ENCODE measurements at places on chromosomes 12 and 14.

DNA sequence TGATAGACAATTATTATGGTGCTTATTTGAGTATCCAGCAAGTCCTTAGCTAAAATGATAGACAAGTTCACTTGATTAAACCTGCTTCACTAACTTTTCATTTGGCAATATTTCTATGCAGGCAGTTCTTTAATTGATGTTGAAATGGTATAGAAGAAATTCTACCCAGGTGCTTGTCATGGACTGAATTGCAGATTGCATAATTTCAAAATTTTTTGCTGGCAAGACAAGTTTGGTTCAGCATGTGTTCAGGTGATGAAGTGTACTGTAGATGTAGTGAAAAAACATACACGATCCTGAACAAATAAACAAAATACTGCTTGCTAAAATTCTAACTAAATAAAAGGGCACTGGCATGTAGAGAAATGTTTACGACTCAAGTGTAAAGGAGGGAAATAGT lies 189.0 kb downstream of the FOXA1 start:
- no peak for DNase-seq

GRCh38 chr12:30973175-30973574 lies 46.6 kb downstream of the TSPAN11 start:
- DNase-seq: no peak

GRCh38 chr12:131021154-131021541 lies 67.4 kb downstream of the ADGRD1 start:
- DNase-seq: no peak

GRCh38 chr12:569091-569676 lies 94.1 kb downstream of the NINJ2 start:
- DNase-seq: no peak

- no peak for DNase-seq
These were observed 121.8 kb downstream of the NRXN3 start for GRCh38 chr14:78292003-78292402.

DNA sequence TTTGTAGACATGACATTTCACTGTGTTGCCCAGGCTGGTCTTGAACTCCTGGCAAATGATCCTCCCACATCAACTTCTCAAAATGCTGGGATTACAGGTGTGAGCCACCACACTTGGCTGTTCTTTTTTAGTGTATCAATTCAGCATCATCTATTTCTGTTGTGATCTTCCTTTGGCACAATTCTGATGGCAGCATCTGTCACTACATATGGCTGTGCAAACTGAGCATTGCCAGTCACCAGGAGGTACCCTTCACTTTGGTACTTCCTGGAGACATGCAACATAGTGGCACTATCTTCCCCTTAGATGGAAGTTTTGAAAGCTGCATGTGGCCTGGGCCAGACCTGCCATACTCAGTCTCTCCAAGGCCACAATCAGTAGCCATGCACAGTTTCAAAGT lies 467.1 kb upstream of the TMPO start:
- no peak for DNase-seq

- no peak for DNase-seq
These were observed 3.9 kb downstream of the GNPTAB start for GRCh38 chr12:101826766-101827368.

DNA sequence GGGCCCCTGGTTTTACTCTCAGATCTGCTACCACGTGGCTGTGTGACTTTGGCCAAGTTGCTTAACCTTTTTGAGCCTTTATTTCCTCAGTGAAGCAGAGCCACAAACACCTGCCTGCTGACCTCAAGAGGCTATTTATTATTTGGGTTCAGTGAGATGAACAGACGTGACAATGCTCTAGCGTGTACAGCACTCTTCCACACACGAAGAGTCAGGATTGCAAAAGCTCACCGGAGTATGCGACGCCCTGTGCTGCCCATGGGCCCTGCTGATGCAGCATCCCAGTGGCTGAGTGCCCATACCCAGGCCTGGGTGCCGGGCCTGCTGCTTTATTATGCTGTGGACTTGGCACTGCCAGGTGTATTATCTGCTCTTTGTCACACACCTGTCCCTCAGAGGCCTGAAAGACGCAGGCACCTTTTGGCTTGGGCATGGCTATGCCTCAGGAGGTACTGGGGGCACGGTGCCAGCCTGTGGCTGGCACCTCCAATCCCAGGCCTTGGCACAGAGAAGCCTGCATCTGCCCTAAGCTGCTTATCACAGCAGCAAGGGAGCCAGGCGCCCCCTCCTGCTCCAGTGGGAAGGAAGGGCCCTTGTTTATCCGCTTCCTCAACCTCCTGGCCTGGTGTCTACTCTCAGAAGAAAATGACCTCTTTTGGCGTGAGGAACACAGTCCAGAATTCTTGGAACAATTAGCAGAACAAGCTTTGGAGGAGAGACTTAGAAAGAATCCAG lies 22.3 kb upstream of the TC2N start:
- no peak for DNase-seq

DNA sequence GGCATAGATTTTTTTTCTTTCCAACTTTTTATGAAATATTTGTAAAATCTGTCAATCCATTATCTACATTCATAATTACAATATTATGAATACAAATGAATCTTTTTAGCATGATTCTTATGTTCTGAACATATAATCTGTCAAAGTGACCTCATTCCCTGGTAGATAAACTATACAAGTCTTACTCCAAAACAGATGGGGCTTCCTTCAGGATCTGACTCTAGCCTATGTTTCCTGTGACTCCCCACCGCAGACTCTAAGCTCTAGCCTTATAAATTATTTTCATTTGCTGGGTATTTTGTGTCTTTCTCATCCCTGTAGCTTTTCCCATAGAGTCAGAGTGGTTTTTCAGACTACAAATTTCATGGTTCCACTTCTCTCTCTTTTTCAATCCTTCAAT lies 202.1 kb upstream of the KITLG start:
- no peak for DNase-seq

DNA sequence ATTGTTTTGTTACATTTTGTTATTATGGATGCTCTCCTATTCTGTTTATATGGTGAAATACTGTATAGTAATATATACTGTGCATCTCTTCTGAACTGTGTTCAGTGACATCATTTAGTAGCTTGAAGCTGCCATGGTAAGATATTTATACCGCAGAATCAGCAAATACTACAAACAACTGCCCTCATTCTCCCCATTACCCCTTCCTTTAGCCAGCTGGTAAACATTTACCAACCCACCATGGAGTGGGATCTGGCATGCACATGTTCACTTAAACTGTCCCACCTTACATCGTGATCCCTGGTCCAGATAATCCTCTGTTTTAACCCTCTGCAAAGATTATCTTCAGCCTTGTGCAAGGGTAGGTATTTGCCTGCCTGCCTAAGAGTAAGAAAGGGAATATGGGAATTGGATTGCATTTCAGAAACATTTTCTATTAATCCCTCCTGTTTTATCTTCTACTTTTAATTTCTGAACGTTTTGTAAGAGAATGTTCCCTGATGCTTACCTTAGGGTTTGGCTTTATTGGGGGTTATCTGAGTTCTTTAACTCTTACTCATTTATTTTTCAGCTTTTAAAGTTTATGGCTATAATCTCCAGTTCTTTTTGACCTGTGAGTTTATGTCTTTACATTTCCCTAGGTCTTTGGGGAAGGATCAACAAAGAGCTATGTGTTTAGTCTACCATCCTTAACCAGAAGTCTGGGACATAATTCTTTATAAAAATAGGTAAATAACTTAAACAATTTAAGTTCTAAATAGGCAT lies 46.5 kb downstream of the FBXO34 start:
- DNase-seq: no peak

DNA sequence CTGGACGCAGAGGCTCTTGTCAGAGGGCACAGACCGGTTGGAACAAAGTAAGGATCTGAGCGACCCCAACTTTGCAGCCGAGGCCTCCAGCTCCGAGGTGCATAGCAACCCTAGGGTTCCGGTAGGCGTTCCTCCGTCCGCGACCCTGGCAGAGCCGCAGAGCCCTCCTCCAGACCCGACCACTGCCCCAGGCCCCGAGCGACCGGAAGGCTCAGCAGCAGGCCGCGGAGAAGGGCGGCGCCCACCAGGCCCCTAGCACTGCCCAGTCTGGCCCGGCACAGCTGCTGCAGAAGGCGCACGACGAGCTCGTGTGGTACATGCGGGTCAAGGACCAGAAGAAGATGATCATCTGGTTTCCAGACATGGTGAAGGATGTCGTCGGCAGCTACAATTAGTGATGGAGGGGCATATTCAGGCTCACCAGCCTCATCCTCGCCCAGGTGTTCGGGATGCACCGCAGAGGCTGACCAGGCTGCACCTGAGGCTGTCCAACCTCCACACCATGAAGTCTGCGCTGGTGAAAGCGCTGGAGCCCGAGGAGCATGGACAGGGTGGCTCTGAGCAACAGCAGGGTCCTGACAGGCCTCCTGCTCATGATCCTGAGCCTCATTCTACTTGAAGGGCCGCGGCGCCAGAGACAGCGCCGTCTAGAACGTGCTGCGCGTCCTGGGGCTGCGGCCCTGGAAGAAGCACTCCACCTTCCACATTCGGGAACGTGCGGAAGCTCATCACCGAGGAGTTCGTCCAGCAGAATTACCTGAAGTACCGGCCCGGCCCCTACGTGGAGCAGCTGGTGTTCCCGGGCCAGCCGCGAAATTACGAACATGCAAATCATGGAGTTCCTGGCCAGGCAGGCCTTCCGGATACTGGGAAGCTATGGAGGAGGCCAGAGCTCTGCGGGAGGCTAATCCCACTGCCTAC lies 24.5 kb downstream of the CAPS2 start:
- no peak for DNase-seq

- DNase-seq: no peak
These were observed 46.9 kb upstream of the FAM181A start for GRCh38 chr14:93880021-93880820.

DNA sequence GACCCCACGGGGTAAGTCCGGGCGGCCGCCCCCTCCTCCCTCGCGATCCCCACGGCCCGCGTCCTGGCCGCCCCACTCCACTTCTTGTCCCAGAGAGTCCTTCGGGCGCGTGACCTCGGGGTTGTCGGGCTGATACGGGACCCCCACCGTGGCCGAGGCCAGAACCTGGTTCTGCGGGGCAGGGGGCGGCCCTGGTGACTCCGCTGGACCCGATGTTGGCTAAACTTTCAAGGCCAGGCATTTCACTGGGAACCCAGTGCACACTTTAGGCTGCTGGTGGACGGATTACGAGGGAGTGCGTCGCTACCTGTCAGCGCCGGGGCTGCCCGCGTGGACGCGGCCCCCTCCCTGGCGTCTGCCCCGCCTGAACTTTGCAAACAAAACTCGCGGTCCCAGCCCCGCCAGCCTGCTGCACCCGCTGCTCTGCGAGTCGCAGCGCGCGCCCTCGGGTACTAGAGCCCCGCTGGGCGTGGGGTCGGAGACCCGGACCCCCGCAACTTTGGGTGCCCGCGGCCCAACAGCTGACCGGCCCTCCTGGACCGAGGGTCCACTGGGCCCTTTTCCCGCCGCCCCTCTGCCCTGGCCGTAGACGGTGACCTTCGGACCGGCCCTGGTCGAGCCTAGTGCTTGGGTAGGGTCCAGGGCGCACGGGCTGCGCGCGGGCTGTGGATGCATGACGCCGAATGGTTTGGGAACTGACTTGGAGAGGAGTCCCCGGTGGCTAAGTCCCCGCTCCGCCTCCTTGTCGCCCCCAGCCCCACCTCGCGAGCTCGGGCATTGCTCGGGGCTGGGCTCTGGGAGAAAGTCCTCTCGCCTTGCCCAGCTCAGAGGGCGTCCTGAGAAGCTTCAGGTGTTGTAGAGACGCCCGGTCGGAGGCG lies 624 bp downstream of the RIN3 start:
- DNase-seq: peak; percentile 57

- DNase-seq: no peak
These were observed 121.6 kb downstream of the KTN1 start for GRCh38 chr14:55701638-55702037.

DNA sequence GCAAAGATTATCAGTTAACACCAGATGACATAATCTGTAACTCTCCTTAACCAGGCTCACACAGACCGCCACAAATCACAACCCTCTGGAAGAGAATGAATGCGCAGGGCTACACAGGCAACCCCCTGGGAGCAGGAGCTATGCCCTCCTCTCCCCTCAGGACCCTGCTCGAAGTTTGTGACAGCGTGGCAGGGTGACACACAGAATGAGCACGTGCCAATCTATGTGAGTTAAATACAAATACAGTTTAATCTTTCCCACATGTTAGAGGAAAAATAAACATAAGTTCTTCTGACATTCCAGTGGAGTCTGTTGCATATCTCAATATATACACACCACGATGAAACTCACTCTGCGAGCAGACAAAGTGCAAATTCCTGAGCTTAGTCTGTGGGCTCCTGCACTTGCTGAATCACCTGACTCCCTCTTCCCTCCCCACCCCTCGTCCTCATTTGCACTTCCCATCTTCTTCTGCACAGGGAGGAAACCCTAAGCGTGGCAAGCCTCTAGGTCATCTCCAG lies 37.6 kb downstream of the BCAT1 start:
- DNase-seq: peak; percentile 74

DNA sequence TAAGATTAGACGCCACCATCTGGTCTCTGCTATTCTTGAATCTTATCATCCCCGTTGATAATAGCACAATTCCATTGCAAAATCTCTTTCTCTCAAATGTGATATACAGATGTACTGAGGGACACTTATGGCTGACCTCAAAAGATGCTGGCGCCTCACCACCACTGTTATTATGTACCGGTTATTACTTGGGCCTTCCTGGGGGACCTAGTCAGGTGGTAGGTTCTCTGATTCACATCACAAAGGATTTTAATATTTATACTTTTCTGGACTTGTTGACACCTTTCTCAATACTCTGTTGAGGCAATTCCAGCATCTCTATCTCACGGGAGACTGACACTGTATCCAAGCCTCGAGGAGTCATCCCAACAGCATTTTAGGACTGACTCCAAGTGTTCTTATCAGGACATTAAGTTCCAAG lies 21.3 kb upstream of the FAM234B start:
- DNase-seq: no peak

GRCh38 chr14:56310643-56311042 lies 192.4 kb downstream of the PELI2 start:
- DNase-seq: no peak

- peak; percentile 98 for DNase-seq
These were observed at the start of gene RNU4-1 for GRCh38 chr12:120292661-120293531. Gene RNU4-1, minus strand, starts transcription at chr12:120293237.

- no peak for DNase-seq
These were observed 175.4 kb downstream of the ETNK1 start for GRCh38 chr12:22800332-22800731.

- DNase-seq: no peak
These were observed 136.2 kb downstream of the ETV6 start for GRCh38 chr12:11785712-11786111.

DNA sequence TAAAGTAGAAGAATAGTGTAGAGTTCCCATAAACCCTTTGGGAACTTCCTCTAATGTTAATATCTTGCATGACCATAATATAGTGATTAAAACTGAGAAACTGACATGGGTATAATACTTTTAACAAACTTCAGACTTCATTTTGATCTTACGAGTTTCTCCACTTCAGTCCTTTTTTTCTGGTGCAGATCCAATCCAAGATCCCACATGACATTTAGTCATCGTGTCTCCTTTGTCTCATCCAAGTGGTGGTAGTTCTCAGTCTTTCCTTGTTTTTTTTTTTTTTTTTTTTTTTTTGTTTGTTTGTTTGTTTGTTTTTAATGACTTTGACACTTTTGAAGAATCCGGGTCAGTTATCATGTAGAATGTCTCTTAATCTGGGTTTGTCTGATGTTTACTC lies 179.2 kb downstream of the CACNA1C start:
- DNase-seq: no peak

GRCh38 chr12:89247967-89248366 lies 104.3 kb downstream of the DUSP6 start:
- DNase-seq: no peak

Measured in islet precursor cell (in vitro differentiated cells).